ENCODE measurements at places on chromosomes 7 and 10. TPM values are rescaled to one million over a fixed set of nuclear protein-coding genes. Genes with fewer than 3 reads are reported as not detected.
A peak's percentile ranks its signal among the peaks of the same experiment; 100 is the strongest.

DNA sequence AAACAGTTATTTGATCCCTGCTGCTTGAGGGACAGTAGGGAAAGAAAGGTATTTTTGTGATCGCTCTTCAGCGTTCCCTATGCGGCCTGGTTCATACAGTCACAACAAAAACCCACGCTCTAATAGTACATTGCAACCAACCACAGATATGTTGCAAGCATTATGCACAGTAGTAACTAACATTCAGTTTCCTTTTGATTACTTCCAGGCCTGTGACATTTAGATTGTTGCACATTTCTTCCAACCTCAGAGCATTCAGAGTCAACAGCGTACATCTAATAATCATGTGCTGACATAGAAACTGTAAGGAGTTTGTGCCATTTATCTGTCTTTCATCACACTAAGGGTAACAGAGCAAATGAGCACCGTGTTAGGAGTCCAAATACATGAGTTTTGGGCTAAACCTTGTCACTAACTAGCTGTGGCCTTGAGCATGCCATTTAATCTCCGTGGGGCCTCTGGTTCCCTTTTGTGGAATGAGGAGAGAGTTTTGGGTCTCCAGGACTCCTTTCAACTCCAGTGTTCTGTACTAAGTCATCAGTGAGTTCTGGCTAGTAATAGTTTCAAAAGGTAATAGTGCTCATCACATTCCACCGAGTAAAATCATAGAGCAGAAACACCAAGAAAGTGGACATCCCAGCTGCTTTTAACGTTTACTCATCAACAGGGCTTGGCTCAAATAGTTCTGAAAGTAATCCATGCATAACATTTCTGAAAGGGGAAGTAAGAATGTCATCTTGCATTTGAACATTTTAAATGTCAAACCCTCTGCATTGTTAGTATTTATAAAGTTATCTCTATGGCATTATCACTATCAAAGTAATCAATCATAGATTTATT lies 99.0 kb upstream of the FZD1 start:
- no peak overlapping the region for H3K27ac ChIP-seq
- no peaks in the 10 kb centered on the region for H3K27me3 ChIP-seq
- no peaks in the 10 kb centered on the region for H3K36me3 ChIP-seq
- no peaks in the 10 kb centered on the region for H3K4me1 ChIP-seq
- no peak overlapping the region for H3K4me3 ChIP-seq

GRCh38 chr7:38834357-38834756 lies 74.6 kb downstream of the VPS41 start:
- H3K27ac ChIP-seq, result no peak overlapping the region
- DNase-seq, result no peak
- H3K4me1 ChIP-seq, result no peaks in the 10 kb centered on the region
- no peaks in the 10 kb centered on the region for H3K27me3 ChIP-seq
- H3K4me3 ChIP-seq, result no peak overlapping the region

GRCh38 chr10:33041783-33042437 lies 83.9 kb upstream of the ITGB1 start:
- no peaks in the 10 kb centered on the region for H3K4me1 ChIP-seq
- H3K36me3 ChIP-seq, result no peaks in the 10 kb centered on the region
- H3K27ac ChIP-seq, result no peak overlapping the region
- no peaks in the 10 kb centered on the region for H3K27me3 ChIP-seq
- no peak for DNase-seq

MRPL32 gene
- 40.5 TPM for total RNA-seq

- no peaks in the 10 kb centered on the region for H3K27me3 ChIP-seq
- no peak overlapping the region for H3K27ac ChIP-seq
- H3K36me3 ChIP-seq, result no peaks in the 10 kb centered on the region
- peaks cover 18% of the 10 kb centered on the region for H3K4me1 ChIP-seq
These were observed 4.0 kb downstream of the ITGA8 start for GRCh38 chr10:15715619-15716227.

TFEC gene
- total RNA-seq, result 1.5 TPM

- peak; percentile 93 for DNase-seq
- H3K27me3 ChIP-seq, result no peaks in the 10 kb centered on the region
These were observed 1.7 kb downstream of the KLF6 start for GRCh38 chr10:3783316-3783681.

TDRD1 gene
- total RNA-seq, result 0.42 TPM

GRCh38 chr7:81692146-81692905 lies 77.5 kb downstream of the HGF start:
- no peaks in the 10 kb centered on the region for H3K36me3 ChIP-seq
- DNase-seq, result no peak
- no peaks in the 10 kb centered on the region for H3K27me3 ChIP-seq
- no peak overlapping the region for H3K4me3 ChIP-seq
- H3K4me1 ChIP-seq, result peaks cover 14% of the 10 kb centered on the region
- no peak overlapping the region for H3K27ac ChIP-seq

DNA sequence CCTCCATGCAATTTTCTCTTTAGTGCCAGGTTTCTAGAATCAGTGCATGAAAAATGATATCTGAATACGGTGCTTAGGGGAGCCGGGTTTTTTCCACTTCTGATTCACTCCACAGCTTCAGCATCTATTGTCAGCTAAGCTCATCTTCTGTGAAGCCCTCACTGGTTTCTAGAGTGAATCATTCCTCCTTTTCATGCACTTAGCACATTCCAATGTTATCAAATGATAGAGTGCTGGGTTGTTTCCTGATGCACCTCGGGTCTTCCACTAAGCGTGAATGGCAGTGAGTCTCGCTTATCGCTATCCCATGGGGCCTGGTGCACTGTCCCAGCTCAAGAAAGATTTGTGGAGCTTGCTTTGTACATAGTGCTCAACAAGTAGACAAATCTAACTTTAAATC lies 170.9 kb upstream of the RHEB start:
- no peak overlapping the region for H3K4me3 ChIP-seq
- no peak for DNase-seq
- H3K36me3 ChIP-seq, result no peaks in the 10 kb centered on the region
- peaks cover 62% of the 10 kb centered on the region for H3K4me1 ChIP-seq

- H3K27me3 ChIP-seq, result no peaks in the 10 kb centered on the region
- H3K4me1 ChIP-seq, result peaks cover 18% of the 10 kb centered on the region
- H3K4me3 ChIP-seq, result no peak overlapping the region
- H3K36me3 ChIP-seq, result no peaks in the 10 kb centered on the region
- DNase-seq, result no peak
These were observed 132.6 kb downstream of the EVX1 start for GRCh38 chr7:27374958-27375841.

- no peaks in the 10 kb centered on the region for H3K27me3 ChIP-seq
- no peak overlapping the region for H3K27ac ChIP-seq
- H3K4me3 ChIP-seq, result no peak overlapping the region
- H3K4me1 ChIP-seq, result no peaks in the 10 kb centered on the region
- peaks cover 24% of the 10 kb centered on the region for H3K36me3 ChIP-seq
- no peak for DNase-seq
These were observed 27.0 kb downstream of the LMOD2 start for GRCh38 chr7:123682690-123683089.

GRCh38 chr7:114155116-114156110 lies 236.6 kb upstream of the PPP1R3A start:
- no peaks in the 10 kb centered on the region for H3K36me3 ChIP-seq
- H3K4me3 ChIP-seq, result no peak overlapping the region
- no peak overlapping the region for H3K27ac ChIP-seq
- no peaks in the 10 kb centered on the region for H3K4me1 ChIP-seq
- DNase-seq, result no peak

DNA sequence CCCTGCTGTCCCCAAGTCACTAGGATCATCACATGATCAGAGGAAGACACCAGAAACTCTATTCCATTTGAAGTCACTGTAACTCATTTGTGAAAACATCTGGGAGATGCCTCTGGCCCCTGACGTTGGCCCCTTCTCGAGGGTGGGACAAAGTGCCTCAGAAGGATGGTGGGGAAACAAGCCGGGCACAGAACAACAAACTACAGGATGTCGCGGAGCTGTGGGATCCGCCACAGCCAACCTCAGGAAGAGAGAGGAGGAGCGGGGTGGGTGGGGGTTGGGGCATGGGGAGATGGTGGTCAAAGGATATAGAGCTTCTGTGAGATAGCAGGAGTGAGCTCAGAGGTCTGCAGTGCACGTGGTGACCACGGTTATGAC lies 265.6 kb upstream of the TCERG1L start:
- no peaks in the 10 kb centered on the region for H3K36me3 ChIP-seq
- no peak overlapping the region for H3K27ac ChIP-seq
- no peaks in the 10 kb centered on the region for H3K4me1 ChIP-seq

- no peaks in the 10 kb centered on the region for H3K36me3 ChIP-seq
- H3K27ac ChIP-seq, result no peak overlapping the region
- DNase-seq, result peak; percentile 68
- no peaks in the 10 kb centered on the region for H3K27me3 ChIP-seq
- no peak overlapping the region for H3K4me3 ChIP-seq
- no peaks in the 10 kb centered on the region for H3K4me1 ChIP-seq
These were observed 106.0 kb downstream of the BMS1 start for GRCh38 chr10:42888504-42889095.

DNA sequence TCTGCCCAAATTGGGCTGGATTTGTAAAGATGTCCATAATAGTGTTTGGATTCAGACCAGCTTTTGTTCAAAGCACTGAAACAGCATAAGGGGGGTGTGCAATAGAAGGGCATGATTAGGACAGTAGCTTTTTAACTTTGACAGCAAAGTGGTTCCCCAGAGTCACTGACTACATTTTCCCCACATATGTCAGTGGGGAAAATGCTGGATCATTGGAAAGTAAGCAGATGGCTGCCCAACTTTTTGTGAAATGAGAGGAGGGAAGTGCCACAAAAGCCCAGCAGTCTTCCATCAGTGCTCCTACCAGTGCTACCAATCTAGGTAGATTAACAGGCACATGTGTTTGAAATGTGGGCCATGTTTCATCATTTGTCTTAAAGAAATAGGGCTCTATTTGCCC lies 162.8 kb downstream of the FZD1 start:
- H3K27ac ChIP-seq, result no peak overlapping the region
- no peak for DNase-seq
- H3K27me3 ChIP-seq, result no peaks in the 10 kb centered on the region
- H3K4me3 ChIP-seq, result no peak overlapping the region

- no peak for DNase-seq
- peak overlapping the region; percentile 52 for H3K27ac ChIP-seq
- H3K4me3 ChIP-seq, result no peak overlapping the region
- H3K36me3 ChIP-seq, result no peaks in the 10 kb centered on the region
These were observed 52.0 kb upstream of the SMNDC1 start for GRCh38 chr10:110356628-110357245.

ENTPD1 gene
- total RNA-seq, result 33.4 TPM

DNA sequence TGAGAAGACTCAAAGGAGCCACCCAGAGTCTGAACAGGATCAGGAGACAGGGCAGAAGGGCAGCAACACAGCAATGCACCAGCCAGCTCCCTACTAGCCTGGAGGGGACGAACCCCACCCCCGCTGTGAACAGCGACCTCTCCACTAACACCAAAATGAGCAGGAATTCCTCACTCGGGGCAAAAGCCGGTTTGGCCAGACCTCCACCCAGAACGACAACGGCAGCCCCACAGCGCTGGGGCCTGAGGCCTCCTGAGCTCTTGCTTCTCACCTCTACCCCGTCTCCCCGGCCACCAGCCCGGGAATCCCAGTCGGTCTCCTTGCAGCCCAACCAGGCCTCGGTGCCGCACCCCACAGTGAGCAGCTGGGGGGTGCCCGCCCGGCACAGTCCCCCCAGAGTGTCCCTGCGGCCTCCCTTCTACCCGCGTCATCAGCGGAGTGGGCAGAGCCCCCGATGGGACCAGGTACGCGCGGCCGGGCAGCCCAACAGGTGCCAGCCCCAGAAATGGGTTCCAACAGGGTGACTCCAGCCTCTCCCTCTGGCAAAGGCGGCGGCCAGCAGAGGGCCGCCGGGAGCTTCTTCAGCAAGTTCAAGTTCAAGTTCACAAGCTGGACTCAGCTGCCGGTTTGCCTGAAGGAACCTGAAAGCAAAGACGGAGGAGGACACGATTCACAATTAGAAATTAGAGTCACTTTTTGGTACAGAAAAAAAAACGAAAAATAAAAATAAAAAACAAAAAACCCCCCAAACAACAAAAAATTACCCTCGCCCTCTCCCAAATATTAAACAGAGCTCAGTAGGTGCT lies 129.0 kb downstream of the MARCHF5 start:
- no peaks in the 10 kb centered on the region for H3K36me3 ChIP-seq
- H3K4me1 ChIP-seq, result no peaks in the 10 kb centered on the region
- H3K27me3 ChIP-seq, result no peaks in the 10 kb centered on the region
- DNase-seq, result no peak
- H3K4me3 ChIP-seq, result peak overlapping the region; percentile 41

GRCh38 chr10:17026686-17027485 lies 102.7 kb downstream of the CUBN start:
- peak; percentile 47 for DNase-seq
- H3K4me1 ChIP-seq, result peaks cover 47% of the 10 kb centered on the region
- H3K4me3 ChIP-seq, result no peak overlapping the region
- H3K27ac ChIP-seq, result no peak overlapping the region
- no peaks in the 10 kb centered on the region for H3K36me3 ChIP-seq

DNA sequence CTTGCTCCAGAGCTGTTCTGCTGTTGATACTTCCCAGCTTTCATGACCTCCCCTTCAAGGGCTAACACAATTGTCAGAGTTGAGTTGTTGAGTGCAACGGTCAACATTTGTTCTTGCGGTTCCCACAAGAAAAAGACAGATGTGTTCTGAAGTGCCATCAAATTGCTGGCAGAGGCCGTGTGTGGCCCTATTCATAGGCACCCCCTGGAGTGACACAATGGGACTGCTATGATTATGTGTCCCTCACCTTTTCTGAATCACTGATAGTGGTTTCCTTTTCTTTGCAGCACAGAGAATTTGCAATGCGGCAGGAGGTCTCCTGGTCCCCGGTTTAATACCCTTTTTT lies 5.8 kb upstream of the IGFBP1 start:
- no peak overlapping the region for H3K27ac ChIP-seq
- H3K4me1 ChIP-seq, result no peaks in the 10 kb centered on the region
- H3K27me3 ChIP-seq, result no peaks in the 10 kb centered on the region
- H3K36me3 ChIP-seq, result no peaks in the 10 kb centered on the region
- peak; percentile 34 for DNase-seq

- no peak overlapping the region for H3K4me3 ChIP-seq
- DNase-seq, result no peak
- H3K4me1 ChIP-seq, result no peaks in the 10 kb centered on the region
- H3K27me3 ChIP-seq, result no peaks in the 10 kb centered on the region
- no peaks in the 10 kb centered on the region for H3K36me3 ChIP-seq
These were observed 664.0 kb downstream of the XPNPEP1 start for GRCh38 chr10:109259293-109259692.

THSD7A gene
- 2.8 TPM for total RNA-seq

PBLD gene
- 6.7 TPM for total RNA-seq

MRPS17 gene
- total RNA-seq, result 7.9 TPM

NPFFR1 gene
- not detected for total RNA-seq

DNA sequence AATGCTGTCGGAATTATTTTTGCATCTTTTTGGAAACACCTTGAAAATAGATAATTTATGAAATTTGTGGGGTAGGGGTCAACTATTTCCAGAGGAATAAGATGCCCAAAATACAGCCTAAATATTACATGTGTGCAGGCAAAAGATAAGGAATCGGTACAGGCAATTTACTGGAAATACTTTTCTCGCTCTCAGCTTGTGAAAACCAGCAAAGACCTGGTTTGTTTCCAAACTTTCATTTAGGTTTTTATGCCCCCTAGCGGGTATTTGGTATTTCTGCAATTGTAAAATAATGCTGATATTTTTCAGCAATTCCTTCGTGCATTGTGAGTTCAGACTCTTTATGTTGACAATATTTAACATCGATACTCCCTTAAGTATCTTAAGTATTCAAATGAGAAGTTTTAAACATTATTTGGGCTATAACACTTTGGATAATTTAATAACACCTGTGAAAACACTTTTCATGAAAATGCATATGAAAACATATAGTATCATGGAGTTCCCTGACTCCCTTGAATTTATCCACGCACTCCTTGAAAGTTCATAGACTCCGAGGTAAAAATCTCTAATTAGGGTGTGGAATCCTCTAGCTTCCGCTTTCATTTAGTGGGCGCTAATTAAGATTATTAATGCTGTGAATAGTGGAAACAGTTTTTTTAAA lies 132.4 kb downstream of the TSPAN12 start:
- H3K4me1 ChIP-seq, result no peaks in the 10 kb centered on the region
- no peaks in the 10 kb centered on the region for H3K36me3 ChIP-seq
- H3K27me3 ChIP-seq, result no peaks in the 10 kb centered on the region
